Suprapubic skin (tissue), 4 donors: ENCODE measurements at places on chromosomes 6 and 20.

DNA sequence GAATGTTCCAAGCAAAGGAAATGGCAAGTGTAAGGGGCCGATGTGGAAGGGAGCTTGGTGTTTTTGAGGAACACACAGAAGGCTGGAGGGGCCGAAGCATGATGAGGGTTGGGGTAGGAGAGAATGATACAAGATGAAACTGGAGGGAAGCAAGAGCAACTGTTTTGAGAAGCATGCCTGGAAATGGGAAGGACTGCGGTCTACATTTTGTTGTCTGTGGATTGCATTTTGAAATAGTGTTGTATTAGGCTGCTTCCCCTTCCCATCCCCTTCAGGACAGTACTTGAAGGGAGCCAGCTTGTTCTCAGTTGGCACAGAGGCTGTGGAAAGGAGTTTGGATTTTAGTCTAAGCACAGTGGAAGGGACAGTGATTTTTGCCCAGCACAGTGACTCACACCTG, 2.2 kb downstream of the TM9SF4 start:
- peak; percentile 43 for DNase-seq

GRCh38 chr6:32840604-32841246, 2.2 kb upstream of the TAP2 start:
- no peak for DNase-seq

- DNase-seq = no peak
Observed at GRCh38 chr6:146498309-146498708, 45.3 kb upstream of the RAB32 start.

DNA sequence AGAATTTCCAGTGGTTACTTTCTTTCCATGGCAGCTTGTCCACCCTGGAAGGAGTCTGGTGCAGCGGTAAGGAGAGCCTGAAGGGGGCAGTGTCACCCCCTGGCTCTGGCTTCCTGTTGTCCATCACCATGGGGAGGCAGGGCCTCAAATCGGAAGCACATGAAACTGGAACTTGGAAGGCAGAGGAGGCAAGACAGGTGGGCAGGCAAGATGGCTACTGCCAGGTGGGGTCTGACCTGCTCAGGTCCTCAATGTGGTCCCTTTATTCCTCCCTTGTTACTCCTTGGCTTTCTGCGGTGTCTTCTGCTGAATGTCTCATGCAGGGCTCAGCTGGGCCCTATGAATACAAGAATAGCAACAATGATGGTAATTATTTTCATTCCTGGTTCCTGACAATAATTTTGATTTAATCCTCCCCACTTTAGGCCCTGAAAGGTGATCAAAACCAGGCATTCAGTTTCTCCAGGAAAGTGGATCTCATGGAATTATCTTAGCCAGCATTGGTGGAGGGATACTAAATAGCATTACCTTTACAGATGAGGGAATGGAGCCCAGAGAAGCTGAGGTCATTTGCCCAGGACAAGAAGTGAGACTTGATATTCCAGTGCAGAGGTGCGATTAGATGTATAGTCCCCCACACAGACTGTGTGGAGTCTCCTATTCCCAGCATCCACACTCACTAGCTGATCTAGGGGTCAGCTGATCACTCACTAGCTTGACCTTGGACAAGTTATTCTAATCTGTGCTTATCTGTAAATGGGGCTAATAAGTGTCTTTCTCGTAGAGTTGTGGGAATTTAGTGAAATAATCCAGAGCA, 17.6 kb upstream of the SNAI1 start:
- no peak for DNase-seq

- no peak for DNase-seq
Observed at GRCh38 chr6:1626481-1626880, 16.8 kb downstream of the FOXC1 start.

GRCh38 chr20:63953764-63954429, 2.3 kb downstream of the UCKL1 start:
- DNase-seq = no peak

DNA sequence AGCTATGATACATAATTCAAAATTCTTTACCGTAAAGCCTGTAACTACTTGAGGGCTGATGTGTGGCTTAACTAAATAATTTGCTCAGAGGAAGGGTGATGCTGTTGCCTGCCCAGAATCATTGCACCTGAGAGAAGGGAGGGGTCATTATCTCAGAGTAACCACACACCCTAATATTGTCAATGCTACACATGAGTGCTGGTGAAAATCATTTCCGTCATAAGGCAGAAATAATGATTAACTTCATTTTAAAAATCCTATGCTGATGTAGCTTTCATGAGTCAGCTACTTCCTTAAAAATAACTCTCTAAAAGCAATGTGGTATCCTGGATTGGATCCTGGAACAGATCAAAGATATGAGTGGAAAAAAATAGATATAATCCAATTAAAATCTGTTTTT, 146.4 kb upstream of the FAM83B start:
- no peak for DNase-seq

GRCh38 chr20:63735859-63736718, at the start of gene LIME1:
Gene LIME1, plus strand, starts transcription at chr20:63736664. Its CDS starts 886 bp downstream, at chr20:63737550.
- DNase-seq = peak; percentile 79

DNA sequence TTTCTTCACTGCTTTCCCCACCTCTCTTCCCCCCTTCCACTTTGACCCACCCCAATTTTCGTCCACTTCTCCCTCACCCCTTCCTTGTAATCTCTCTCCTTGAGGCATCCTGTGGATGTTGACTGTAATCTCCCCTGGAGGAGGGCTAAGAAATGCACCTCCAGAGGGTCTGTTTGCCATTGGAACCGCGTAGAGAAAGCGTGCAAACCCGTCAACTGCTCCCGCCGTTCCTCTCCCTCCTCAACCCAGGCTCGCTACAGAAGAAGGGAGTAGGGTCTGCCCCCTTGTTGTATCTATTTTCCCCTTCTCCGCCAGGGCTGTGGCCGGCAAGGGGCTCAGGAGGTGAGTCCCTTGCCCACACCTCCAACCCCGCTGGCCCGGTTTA, 502 bp upstream of the HTR1E start:
- no peak for DNase-seq

- no peak for DNase-seq
Observed at GRCh38 chr6:78908621-78909020, 41.3 kb downstream of the IRAK1BP1 start.

DNA sequence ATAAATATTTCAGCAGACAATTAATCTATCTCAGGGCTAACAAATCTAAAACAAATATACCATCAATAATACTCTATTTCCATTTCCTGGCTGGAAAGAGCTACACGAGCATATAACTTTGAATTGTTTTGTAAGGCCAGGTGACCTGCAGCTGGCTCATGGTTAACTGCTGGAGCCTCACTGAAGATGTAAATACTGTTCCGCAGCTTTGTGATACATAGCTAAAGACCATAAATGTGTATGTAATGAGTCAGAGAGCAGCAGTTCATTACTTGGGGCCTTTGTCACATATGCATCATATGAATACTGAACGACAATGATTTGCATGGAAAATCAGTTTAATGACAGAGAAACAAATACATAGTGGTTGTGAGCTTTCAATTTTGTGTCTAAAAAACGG, 109.4 kb upstream of the CCN2 start:
- no peak for DNase-seq

DNA sequence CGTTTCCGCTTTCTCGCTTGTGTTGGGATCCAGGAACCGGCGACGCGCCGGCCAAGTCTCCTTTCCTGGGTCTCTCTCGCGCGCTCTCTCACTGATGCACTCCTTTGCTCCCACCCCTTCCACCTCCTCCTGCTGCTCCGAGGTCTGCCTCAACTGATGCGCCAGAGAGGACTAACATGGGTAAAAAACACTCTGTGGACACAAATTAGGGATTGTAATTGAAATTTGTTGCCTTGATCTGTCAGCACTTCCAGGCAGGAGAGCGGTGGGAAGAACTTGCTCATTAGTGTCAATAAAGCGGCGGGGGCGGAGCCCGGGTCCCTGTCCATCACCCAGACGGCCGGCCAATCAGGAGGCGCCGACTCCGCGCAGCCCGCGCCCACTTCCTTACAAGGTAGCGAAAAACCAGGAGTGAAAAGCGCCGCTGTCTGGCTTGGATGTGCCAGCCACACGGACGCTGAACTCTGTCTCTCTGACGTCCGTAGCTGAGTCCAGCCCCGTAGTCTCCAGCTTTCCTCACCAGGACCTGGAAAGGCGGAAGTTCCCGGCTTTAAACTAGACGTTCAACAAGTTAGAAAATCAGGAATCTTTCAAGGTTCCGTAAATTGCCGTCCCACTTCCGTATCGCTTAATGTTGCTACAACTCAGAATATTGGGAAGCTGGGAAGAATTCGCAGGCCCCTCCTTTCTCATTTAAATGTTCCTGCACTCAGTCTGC, at the start of gene TBX18:
Gene TBX18, minus strand, starts transcription at position 267 of the 718 bp plus-strand sequence. CDS start 417 bp downstream, outside the sequence.
- peak; percentile 97 for DNase-seq

DNA sequence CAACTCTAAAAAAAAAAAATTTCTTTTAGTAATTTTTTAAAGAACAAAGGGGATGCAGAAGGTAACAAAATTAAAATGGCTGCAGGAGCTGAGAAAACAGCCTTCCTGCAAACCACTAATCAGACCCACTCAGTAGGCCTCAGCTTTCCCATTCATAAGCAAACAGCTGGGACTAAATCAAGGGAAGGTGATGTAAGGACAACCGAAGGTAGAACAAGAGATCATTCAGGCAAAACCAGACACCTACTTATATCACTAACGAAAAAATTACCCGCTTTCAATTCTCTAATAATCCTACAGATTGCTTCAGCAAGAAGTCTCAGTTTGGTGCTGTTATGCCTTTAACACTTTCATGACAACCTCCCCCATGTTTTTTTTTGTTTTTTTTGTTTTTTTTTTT, 124.0 kb downstream of the ZMYND8 start:
- no peak for DNase-seq

- DNase-seq = no peak
Observed at GRCh38 chr6:96613291-96613999, 50.5 kb downstream of the FHL5 start.

GRCh38 chr6:15791448-15792181, 128.8 kb upstream of the DTNBP1 start:
- DNase-seq = no peak

DNA sequence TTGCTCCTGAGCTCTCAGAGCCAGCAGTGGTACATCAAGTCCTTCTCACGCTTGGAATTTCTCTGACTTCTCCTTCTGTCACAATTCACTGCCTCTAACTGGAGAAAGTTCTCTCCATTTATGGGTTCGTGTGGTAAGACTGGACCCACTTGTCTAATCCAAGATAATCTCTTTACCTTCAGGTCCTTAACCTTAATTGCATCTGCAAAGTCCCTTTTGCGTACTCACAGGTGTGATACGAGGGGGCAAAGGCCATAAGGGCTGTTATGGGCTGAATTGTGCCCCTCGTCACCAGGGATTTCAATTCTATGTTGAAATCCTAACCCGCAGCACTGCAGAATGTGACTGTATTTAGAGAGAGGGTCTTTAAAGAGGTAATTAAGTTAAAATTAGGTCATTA, 27.5 kb upstream of the TBC1D22B start:
- DNase-seq = no peak

GRCh38 chr6:143543435-143543834, 31.9 kb upstream of the FUCA2 start:
- no peak for DNase-seq

DNA sequence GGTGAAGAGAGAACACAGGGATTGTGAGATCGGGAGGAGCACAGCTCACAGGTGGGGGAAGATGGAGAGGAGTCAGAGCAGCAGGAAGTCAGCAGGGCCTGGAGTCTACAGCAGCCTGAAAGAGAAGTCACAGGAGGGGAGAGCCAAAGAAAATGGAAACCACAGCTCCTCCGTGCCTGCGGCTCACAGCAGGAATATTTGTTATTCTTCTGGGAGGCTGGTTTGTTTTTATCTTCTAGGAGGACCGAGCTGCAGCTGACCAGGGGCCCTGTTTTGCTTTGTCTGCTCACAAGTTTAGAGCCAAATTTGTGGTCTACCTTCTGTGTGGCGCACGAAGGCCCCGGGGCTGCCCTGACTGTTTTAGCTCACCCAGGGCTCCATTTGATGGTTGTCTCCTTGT, 81.8 kb downstream of the CLIC5 start:
- DNase-seq = no peak

DNA sequence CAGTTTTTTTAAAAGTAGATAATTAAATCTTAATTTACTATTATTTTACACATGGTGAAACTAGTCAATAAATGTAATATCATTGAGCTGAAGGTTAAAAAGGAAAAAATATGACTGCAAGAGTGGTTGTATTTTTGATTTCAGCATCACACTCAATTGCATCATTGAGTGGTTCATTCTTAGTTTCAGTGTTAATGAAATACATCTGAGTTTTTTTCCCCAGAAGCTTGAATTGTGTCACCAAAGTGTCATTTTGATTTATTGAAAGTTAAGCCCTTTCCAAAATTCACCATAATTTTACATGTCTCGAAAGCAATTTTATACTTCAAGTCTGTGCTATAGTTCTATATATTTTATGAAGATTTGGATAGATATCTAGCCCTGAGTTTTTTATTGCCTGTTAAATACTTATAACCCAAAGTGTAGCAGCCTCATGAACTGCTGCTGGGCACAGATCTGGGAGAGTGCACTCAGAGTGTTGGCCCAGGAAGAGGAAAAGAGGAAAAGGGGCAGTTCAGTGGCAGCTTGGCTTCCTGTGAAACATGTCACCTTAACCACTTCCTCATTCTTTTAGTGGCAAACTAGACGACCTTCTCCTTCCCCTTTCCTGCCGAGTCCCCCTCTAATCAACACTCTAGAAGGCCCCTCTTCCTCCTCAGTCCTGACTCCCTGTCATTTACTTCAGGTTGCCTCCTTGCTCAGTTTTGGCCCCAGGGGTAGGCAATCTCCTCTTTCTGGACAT, 140.7 kb downstream of the ESR1 start:
- no peak for DNase-seq

DNA sequence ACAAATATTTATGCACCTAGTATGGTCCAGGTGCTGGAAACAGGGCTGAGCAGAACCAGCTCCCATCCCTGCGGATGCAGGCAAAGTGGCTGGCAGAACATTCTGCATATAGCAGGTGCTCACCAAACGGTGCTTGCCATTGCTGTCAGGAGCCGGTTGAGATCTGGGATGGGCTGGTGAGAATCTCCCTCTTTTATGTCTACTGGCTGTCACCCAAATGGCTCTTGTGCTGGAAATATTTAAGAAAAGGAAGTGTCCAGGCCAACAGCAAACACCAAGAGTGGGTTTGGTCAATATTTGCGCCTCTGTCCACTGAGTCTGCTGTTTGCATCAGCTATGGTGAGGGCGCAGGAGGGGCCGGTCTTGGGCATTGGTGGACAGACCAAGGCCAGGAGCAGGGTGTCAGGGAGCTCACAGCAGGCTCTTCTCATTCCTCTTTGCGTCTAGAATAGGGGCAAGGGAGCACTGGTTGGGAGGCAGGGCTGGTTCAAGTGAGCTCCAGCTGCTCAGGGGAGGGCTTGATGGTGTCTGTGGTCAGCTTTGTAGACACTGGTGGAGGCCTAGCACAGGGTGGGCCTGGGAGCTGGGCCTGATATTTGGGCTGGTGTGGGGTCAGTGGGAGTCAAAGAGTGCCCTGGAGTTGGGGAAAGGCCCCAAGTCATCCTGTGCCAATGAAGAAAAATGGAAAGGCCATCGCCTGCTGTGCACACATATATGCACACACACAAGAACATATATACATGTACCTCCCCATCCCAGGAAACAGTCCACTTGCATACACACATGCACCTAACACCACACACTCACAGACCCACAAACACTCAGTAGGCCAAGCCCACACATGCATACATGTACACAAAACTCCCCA, 1.4 kb upstream of the BPIFB2 start:
- no peak for DNase-seq
